Activated effector memory CD4-positive, alpha-beta T cell treated with anti-CD3 and anti-CD28 coated beads, Interleukin-2, amount 50 U/mL, for 16 hours (primary cell): ENCODE measurements at places on chromosomes 7 and 10.

DNA sequence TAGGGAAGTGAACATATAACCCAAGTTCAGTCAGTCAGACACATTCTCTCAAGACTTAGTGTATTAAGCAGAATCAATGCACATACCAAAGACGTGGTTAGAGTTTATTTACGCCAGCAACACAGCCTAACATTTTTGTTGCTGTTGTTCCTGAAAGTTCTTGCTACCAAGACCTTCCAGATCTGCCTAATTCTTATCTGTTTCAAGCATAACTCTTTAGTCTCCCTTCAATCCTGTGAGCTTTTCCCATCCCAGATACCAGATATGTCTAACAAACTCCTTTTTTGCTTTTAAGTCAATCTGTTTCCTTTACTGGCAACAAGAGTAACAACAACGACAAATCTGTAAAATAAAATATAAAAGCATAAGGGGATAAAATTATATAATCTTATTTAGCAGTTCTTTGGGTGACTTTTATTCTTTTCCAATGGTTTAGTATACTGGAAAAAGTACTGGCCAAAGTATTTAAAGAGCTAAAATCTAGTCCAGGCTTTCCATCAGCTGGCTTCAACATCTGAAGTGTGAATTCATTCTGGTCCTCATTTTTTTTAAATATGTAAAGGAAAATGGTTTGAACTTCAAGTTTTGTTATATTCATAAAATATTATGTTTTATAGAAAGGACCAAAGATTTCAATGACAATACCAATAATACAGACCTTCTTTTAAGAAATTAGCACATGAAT lies 193.8 kb downstream of the IMMP2L start:
- no peak for DNase-seq

DNA sequence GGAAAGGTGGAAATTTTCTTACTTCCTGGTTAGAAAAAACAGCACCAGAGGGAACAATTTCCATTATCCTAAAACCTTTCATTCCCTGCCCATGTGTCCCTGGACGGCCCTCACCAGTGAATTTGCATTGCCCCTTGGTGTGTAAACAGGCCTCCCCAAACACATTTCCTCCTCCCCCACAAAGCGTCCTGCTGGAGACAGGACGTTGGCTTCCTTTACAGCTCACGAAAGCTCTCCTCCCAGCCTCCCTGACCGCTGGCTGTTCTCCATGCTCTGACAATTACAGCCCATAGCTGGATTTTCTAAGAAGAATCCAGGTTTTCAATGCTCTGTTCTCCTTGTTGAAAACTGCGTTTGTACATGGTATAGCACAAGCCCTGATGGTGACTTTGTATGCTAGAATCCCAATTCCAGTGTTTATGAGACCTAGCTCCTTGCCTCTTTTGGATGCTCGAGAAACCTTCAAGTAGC lies 724.2 kb upstream of the CELF2 start:
- no peak for DNase-seq

DNA sequence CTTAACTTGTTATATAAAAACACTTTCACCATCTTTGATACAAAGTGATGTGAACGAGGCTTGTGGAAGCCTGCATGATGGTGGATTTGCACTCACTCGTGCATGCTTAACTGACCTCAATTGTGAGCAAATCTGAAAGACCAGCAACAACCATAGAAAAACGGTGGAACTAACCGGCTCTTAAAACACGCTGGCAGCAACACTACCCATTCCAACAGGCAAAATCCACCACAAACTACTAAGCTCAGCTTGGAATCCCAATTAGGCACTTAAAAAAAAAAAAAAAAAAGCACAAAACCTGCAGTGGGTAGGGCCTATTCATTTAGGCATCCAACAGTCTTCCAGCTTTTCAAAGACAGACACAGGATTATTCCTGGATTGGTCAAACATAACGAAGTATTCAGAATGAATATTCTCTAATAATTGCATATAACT lies 1.8 kb downstream of the GDI2 start:
- DNase-seq, result peak; percentile 61

- DNase-seq, result no peak
Measured at GRCh38 chr10:44102726-44103255, 282.1 kb downstream of the CXCL12 start.

- no peak for DNase-seq
Measured at GRCh38 chr7:15446722-15447121, 115.1 kb downstream of the AGMO start.

GRCh38 chr10:34580643-34581042 lies 234.5 kb downstream of the PARD3 start:
- DNase-seq, result no peak

- DNase-seq, result no peak
Measured at GRCh38 chr10:82340166-82340565, 465.2 kb downstream of the NRG3 start.

DNA sequence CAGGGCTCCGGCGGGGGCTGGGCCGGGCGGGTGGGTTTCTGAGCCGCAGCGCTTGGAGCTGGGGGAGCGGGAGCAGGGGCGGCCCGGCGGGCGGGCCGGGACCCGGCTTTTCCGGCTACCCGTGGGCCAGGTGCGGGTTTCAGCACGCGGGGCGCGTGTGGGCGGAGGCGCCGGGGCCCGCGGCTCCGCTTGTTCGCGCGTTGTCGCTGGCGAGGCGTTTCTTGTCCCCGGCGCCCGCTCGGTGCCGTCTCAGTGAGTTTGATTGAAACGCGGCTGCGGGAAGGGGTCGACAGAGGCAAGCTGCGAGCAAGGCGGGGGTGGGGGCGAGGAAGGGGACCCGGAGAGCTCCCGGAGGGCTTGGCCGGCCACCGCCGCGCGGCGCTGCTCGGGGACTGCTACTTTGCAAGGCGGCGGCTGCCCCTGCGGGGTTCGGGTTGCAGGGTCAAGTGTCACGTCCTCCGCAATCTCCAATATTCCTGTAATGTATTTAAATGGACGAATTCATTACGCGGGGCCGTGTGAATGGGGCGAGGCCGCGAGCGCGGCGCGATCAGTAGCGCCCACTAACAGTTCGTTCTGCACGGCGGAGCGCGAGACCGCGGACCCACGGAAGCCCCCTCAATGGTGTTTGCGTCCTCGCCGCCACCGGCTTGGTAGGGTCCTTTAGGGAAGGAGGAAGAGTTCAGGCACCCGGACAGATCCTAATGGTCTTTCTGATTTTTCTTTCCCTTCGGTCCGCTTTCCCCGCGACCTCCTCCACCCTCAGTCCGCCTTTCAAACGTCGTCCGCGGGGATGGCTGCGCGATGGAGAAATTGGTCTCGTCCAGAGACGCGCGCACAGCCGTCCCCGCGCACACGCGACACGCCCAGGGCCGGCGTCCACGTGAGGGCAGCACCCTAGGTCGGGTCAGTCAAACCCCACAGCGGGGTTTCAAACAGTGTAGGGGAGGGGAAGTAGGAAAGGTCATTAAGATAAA lies 76.9 kb downstream of the INSIG1 start:
- no peak for DNase-seq

- no peak for DNase-seq
Measured at GRCh38 chr7:136874393-136875032, 6.1 kb downstream of the CHRM2 start.

DNA sequence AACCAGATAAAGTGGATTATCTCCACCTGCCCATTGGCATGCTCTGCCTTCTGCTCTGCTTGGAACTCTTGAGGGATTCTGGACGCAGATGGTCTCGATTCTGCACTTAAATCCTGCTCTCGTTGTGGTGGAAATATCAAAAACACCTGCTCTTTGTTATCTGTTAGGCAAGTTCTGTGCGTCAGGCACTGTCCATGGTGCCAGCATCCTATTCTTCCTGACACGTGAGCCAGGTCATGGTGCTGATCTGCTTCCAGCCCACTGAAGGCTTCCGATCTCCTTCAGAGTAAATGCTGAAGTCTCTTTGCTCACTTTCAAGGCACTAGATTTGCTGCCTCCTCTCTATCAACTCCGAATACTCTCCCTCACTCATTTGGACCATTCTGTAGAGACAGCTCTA lies 505.6 kb downstream of the HTR7 start:
- DNase-seq, result no peak

DNA sequence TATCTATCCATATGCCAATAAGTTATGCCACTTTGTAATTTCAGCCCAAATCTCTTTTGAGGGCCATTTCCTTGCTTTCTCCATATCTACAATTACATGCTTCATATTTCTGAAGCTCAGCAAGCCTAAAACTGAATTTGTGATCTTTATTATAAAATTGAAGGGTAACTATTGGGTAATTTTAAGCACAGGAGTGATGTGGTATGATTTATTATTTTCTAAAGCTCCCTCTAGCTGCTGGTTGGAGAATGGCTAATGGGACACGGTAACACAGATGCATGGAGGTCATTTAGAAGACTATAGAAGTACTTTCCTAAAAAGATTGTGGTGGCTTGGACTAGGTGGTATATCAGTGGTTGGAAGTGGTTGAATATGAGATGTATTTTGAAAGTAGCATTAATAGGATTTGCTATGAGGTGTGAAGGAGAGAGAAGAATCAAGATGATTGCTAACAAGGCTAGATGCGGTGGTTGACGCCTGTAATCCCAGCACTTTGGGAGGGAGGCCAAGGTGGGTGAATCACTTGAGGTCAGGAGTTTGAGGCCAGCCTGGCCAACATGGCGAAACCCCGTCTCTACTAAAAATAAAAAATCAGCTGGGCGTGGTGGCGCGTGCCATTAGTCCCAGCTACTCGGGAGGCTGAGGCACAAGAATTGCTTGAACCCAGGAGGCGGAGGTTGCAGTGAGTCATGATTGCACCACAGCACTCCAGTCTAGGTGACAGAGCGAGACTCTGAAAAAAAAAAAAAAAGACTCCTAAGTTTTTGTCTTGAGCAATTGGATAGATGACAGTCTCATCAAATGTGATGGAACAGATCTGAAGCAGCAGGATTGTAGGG lies 13.9 kb downstream of the KLHDC10 start:
- DNase-seq, result no peak

DNA sequence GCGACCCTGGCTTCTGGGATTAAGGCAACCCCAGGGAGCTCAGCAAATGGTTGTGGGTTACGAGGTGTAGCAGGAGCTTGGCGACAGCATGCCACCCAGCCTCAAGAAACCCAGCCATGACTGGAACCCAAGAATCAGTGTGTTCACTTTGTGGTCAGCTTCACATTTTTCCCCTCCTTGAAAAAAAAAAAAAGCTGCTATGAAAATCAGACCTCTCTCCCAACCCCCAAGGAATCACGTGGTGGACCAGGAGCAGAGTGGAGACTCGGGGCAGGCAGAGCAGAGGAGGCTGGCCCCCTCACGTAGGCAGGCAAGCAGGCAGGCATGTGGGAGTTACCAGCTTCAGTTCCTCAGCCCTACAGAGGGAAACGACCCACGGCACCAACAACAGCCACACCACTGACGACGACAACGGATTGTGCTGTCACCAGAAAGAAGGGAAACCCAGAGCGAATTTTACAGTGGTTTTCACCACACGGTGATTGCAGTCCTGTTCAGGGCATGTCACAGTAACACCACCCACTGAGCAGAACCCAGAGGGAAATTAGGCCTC lies 203.4 kb downstream of the SLC25A13 start:
- no peak for DNase-seq

- no peak for DNase-seq
Measured at GRCh38 chr7:86201767-86202166, 441.9 kb upstream of the GRM3 start.

GRCh38 chr7:128954830-128955802 lies 17.4 kb downstream of the IRF5 start:
- no peak for DNase-seq

DNA sequence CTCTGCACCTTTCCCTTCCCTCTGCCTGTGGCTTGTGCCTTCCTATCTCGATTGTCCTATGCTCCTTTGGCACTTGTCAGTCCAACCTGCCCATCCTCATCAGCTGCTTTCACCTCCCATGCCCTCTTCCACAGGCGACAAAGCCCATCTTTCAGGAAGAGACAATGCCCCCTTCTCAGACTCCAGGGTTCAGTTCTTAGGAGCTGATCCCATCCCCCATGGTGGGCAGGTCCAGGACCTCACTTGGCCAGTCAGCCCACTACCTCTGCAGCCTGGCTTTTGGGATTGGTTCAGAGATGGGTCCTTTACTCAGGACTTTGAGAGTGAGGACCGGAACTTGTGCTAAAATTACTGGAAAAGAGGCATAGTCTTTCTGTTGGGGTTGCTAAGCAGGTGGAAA lies 74.0 kb upstream of the NANOS1 start:
- no peak for DNase-seq

DNA sequence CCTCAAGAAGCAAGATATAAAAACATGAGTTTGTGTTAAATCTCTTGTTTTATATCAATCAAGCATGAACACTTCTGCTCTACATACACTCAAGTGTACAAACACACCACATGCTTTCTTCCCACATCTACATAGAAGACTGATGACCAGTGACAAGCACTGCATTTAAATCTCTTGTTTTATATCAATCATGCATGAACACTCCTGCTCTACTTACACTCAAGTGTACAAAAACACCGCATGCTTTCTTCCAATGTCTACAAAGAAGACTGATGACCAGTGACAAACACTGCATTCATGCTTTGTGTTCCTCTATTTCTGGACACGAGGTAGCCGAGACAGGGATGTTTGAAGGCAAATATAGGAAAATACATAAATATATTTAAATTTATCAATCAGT lies 642.0 kb upstream of the PFKP start:
- DNase-seq, result no peak
